ENCODE measurements at places on chromosomes 6 and 20.

DNA sequence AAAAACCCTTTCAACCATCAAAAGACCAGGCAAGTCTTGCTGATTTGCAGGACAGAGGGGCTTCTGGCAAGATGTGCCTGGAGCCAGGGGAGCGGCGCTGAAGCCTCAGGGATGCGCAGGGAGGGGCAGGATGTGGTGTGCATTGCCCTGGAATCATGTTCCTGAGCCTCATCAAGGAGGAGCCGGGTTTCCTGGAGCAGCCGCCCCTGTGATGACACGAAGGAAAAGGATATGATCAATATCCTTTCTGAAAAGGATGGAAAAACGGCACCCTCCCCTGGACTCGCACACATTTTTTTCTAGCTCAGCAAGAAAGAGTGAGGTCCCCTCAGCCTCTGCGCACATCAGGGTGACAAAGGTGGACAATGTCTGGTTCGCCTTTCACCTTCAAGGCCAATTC, 173.1 kb upstream of the SSTR4 start:
- DNase-seq: no peak

GRCh38 chr6:55777469-55777868, 97.9 kb downstream of the BMP5 start:
- DNase-seq: no peak

DNA sequence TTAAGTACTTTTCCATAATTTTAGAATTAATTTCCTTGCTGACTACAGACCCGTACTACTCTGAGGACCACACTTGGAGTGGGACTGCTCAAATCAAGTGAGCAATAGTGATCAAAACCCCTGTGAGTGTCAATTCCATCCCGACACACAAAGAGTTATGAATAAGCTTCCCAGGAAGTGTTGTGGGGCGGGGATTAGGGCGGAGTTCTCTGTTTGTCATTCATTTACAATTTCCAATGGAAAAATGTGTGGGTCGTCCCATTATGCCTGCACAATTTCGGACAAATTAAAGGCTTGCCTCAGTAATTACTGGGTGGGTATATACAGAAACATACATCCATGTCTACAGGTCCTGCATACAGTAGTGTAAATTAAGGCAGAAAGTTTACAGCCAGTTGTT, 84.2 kb downstream of the ISM1 start:
- no peak for DNase-seq

DNA sequence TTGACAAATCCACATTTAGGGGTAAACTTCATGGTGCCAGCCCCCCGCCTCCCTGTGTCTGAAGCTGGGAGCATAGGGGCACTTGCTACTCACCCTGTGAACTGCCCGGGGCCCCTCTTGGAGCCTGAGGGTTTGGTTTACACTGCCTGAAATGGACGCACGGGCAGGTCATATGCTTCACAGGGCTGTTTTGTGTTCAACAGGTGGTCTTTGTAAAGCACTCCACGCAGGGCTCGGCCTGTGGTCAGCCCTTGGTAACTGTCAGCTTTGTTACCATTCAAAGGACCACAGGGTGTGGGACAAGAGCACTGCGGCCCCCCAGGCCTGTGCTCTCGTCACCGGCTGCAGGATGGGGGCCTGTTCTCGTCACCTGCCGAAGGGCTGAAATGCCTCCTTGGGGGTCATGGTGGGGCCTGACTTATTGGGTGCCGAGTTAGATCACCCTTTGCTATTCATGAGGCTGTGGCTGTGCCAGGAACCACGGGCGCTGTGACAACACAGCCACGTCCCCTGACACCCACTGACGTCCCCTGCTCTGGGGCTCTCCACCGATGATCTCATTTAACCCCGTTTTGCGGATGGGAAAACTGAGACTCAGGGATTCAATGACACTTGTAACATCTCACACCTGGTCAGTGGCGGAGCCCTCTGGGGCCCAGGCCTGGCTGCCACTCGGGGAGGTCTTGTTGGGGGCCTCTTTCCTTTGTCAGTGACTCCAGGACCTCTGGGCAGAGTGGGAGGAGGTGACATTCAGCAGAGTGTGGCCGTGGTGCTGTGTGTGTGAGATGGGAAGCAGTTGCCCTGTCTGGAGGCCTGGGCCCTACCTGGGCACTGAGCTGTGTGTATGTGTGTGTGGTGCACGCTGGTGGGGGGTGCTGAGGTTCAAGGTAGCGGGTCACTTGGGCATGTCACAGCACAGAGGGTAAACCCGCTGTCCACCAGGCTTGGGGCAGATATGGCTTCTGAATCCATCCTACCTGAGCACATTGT, 24.9 kb downstream of the ZBP1 start:
- DNase-seq: no peak

DNA sequence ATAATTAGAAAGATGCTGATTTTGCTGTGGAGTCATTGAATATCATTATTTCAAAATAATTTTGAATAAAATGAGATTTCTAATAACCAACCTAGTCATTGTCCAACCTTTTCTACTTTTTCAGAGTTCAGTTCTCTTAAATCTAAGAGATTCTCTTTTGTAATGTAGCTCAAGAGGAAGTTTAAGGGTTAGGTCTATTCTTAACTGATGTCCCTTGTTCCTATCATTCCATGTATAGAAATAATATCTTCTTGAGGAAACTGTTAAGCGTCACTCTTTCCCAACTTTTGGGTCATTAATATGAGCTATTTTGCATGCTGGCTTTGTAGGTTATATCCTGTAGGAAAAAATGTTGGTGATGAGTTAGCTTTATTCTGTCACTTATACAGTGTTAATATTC, 27.0 kb downstream of the RNF144B start:
- no peak for DNase-seq

DNA sequence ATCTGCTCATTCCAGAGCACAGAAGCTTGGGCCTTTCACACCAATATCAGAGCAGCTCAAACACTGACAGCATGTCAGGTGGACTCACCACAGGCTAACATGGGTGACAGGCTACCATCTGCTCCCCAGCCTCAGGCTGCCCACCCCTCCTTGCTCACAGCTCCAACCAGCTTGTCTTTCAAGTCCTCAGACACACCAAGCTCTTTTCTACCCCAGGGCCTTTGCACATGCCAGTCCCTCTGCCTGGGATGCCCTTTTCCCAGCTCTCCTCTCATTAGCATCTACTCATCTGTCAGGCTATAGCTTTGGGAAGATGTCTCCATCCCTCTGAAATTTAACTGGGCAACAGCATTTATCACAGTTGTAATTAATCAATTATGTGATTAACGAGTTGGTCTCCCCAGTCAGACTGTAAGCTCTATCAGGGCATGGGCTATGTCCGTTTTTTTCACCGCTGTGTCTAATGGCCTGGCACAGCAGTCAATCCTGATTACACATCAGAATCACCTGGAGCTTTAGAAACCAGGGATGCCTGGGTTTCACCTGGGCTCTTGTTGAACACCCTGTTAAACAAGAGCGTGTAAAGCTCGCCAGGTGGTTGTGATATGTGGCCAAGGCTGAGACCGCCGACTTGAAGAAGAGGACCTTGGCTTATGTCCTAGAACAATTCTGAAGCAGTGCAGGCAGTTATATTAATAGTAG, 88.9 kb upstream of the MRPS10 start:
- DNase-seq: no peak

DNA sequence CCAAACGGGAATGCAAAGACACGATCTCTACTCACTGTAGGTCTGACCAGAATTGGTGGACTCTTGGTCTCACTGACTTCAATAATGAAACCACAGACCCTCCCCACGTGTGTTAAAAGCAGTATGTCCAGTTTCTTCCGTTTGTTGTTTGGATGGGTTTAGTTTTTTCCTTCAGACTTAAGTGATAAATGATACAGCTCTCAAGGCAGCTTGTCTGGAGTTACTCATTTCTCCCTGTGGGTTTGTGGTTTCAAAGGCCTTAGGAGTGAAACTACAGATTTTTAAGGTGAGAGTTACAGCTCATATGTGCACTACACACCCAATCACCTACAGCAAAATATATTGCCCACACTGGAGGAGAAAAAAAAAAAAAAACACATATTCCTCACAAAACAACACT, 86.7 kb upstream of the STMND1 start:
- no peak for DNase-seq

DNA sequence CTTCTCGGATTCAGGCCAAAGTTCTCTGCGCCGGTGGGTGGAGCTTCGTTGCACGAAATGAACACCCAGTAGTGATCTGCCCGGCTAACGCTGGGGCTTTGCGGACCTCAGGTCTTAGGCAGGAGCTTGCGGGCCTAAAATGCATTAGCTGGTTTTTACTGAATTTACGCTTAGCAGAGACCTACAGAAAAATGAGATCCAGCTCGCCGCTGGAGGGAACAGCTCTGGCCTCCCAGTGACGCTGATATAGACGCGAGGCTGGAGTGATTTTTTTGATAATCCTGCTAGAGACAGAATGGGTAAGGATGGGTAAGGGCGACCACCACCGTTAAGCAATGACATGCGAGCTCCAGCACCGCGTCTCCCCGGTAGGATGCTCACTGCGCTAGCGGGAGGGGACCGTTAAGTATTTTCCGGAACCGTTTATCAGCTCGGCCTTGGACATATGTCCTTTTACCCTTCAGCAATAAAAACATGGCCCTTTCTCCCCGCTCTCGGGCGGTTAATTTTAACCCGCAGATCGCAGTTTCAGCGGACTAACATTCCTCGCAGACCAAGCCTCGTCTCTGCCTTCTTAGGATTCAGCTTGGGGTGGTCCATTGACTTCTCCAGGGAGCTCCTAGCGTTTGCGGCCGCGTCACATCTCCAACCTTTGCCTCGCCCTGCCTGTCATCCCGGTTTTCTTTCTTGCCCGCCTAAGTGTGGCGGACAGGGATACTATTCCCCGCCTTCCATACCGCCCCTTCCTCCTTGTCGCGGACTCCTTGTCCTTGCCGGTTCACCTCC, 109.3 kb downstream of the GPX5 start:
- no peak for DNase-seq

- DNase-seq: no peak
Observed at GRCh38 chr20:63955281-63955826, 862 bp downstream of the UCKL1 start.

GRCh38 chr20:59010995-59011873, 4.2 kb upstream of the CTSZ start:
- no peak for DNase-seq

- no peak for DNase-seq
Observed at GRCh38 chr20:59074456-59074855, 31.9 kb upstream of the PRELID3B start.

DNA sequence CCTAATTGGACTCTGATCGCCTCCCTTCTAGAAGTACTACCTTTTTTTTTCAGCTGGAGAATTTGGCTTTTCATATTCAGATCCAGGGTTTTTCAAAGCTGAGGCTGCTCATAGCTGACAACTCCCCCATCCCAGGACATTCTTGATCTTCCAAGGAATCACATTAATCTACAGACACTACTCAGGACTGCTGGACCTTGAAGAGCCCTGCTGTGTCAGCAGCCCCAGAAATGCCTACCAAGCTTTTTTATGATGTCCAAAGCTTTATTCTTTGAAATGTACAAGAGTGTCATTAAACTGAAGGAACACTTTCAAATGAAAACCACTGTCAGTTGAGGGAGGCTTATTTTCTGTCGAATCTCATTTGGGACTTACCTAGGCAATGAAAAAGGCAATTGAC, 704.1 kb downstream of the PTPRT start:
- DNase-seq: no peak

GRCh38 chr6:159071843-159072769, 27.3 kb upstream of the TAGAP start:
- no peak for DNase-seq

GRCh38 chr20:54041336-54041735, 29.1 kb downstream of the BCAS1 start:
- DNase-seq: no peak

- DNase-seq: no peak
Observed at GRCh38 chr6:149723771-149724417, 6.0 kb upstream of the LATS1 start.

DNA sequence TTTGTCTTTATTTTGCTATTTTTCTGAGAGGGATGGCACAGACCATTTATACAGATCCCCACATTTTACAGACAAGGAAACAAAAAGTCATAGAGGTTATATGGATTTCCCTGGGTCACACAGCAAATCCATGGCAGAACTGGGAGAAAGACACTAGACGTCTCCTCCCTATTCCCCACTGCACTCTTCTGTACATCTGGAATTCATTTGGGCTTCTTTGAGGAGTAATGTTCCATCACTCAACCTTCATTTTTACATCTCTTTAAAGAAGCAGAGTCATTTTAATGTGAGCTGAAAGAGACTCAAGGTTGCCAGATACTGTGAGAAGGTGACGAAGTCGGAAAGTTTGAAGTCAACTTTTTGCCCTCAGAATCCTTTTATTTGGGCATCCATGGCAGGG, 207.3 kb downstream of the OTOR start:
- DNase-seq: no peak

DNA sequence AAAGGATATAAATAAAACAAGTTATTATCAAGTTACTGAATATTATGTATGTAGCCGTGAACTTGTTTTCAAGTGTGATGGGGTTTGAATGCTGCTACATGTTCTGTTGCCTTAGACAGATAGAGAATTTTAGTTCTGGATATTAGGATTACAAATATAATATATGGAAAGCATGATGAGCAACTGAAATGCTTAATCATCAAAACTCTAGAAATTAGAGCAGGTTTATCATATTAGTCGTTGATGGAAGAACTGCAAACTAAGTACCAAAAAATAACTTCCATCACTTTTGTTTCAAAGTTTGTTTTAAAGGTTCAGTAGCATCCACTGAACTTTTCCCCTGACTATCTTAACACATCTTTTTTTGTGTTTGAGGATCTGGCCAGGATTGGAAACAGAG, 49.1 kb upstream of the CCN2 start:
- DNase-seq: no peak

GRCh38 chr6:106383573-106383972, 23.1 kb downstream of the CRYBG1 start:
- no peak for DNase-seq

- no peak for DNase-seq
Observed at GRCh38 chr6:167956983-167957492, 40.4 kb upstream of the KIF25 start.

DNA sequence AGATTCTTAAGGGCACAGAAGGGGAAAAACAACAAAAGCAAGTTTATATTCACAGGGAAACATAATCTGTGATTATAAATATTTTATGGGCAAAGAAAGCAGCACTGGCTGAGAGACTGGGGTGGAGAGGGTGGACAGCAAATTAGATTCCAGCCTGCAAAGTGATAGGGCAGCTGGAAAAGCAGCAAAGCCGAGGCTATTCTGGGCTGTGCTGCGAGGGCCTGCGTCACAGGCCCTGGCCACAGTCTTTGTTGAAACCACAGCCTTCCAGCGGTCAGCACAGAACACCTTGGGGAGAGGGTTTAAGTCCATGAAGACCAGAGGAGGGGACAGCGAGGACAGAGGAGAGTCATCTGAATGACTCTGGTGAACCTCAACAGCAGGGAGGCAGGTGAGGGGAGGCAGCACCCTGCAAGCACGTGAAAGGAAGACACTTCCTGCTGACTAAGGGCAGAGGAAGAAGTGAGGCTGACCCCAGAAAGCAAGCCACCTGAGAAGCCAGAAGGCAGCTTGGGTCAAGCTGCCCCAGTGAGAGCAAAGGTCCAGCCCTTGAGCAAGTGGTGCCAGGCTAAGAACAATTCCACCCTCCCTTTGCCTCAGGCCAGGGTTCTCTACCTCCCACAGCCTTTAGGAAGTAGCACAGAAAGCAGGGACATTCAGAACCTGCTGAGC, 17.1 kb downstream of the MRPL14 start:
- no peak for DNase-seq

- no peak for DNase-seq
Observed at GRCh38 chr6:71126506-71126905, 162.1 kb upstream of the OGFRL1 start.

- DNase-seq: no peak
Observed at GRCh38 chr20:6651561-6651960, 115.9 kb upstream of the BMP2 start.

- no peak for DNase-seq
Observed at GRCh38 chr6:33927616-33928015, 123.8 kb upstream of the MLN start.

GRCh38 chr6:52514514-52514913, 62.3 kb downstream of the TRAM2 start:
- no peak for DNase-seq
